GM04504 (cell line): ENCODE measurements at places on chromosomes 11 and 22.

- no peak for DNase-seq
Measured at GRCh38 chr11:134503596-134503995, 91.6 kb upstream of the B3GAT1 start.

DNA sequence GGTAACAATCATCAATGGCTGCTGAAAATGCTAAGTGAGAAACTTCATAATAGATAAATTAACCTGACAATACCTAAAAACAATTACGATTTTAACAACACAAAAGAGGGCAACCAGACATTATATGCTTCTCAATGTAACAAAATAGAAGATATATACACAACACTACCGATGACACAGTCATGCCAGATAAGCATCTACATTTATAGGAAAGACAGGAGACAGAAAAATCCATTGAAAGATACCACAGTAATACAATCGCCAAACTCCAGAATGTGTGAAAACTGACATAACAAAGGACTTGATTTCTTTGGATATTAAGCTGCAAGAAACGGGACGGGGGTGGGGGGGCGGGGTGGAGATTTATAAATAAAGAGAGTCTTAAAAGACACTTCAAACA lies 28.3 kb downstream of the USP28 start:
- no peak for DNase-seq

- no peak for DNase-seq
Measured at GRCh38 chr22:40400159-40400558, 29.8 kb downstream of the SGSM3 start.

- no peak for DNase-seq
Measured at GRCh38 chr11:97996762-97997161, 1024.0 kb upstream of the CNTN5 start.

DNA sequence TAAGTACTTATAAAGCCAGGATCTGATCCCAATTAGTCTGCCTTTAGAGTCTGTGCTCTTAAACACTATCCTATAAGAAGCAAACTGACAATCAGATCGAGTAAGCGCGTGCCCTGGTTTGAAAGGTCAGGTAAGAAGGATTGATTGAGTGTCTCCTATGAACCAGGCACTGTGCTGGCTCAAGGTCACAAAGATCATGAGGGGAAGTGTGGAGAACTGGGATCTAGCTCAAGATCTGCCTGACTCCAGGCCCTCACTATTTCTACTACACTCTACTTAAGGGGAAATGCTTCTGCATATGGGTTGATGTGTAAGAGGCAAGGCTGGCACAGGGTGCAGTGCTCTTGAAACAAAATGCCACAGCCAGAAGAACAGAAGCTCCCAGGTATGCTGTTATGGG lies 77.0 kb downstream of the ME3 start:
- DNase-seq, result no peak

DNA sequence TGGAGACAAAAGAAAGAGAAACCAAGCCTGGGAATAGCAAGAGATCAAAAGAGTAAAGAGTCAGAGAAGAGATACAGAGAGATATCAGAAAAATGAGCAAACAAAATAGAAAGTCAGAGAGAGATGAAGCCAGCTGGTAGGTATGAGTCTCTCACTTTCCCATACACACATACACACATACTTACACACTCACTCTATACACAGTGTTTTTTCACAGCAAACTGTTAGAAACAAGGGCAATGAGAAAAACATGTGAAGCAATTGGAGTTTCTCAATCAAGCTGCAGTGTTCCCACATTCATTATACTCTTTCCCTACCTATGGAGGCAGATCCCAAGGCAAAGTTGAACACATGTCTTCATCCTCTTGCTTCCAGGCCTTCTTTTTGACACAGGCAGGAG lies 2.6 kb upstream of the NLRP10 start:
- DNase-seq, result no peak

- DNase-seq, result no peak
Measured at GRCh38 chr11:44203270-44204043, 106.5 kb downstream of the ALX4 start.

DNA sequence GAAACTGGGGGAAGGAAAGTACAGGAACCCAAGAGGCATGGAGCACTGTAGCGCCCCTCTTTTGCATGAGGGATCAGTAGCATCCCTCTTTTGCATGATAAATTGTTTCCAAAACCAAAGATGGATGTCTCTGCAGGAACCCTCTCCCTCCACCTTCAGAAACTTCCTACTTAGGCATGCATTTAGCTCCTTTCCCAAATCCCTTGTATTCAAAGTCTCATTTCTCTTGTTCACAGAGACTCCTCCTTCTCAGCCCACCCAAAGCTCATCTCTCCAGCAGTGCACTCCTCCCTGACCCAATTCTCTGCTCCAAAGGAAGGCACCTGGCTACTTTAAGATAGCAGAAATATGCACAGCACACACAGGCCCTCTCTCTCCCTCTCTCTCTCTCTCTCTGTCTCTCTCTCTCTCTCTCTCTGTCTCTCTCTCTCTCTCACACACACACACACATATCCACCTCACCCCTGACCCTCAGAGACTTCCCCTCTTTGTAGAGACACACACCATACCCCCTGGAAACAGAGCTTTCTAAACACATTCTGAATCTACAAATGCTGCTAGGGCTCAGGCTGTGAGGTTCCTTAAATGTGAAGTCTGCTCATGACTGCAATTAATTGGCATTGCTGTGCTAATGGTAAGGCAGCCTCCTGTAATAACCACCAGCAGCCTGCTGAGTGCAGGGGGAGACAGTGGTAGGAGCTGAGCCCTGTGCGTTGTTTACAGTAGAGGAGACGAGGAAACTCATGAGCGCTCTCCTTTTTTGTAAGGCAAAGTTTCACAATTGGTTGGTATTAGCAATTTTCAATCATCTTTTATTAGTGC lies 519.6 kb downstream of the NTM start:
- no peak for DNase-seq

- DNase-seq, result no peak
Measured at GRCh38 chr22:35526333-35526979, 14.2 kb upstream of the RASD2 start.

DNA sequence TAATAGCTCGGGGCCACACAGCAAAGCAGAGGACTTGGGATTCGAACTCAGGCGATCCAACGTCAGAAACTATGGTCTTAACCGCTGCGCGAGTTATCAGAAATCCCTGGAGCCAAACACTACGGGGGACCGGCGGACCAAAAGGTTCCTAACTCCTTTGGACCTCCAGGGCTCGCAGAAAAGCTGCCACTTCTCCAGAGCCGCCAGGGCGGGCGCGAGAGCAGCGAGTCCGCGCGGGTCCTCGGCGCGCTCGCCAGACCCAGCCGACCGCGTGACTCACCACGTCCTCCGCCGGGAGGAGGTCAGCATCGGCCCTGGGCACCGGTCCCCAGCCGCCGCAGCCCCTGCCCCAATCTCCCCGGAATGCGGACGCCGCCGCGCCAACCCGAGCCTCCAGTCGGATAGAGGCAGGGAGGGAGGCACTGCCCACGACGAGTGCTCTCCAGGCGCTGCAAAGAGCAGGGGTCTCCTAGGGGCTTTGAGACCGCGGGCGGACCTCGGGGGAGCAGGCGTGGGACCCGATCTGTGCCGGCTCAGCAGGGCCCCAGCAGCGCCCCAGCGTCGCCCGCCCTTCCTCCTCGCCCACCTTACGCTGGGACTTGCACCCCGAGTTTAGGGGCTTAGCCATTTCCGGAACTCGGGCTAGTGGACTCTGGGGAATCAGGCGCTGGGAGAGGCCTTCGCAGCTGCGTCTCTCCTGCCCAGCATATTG lies 6.2 kb upstream of the ALX4 start:
- no peak for DNase-seq

DNA sequence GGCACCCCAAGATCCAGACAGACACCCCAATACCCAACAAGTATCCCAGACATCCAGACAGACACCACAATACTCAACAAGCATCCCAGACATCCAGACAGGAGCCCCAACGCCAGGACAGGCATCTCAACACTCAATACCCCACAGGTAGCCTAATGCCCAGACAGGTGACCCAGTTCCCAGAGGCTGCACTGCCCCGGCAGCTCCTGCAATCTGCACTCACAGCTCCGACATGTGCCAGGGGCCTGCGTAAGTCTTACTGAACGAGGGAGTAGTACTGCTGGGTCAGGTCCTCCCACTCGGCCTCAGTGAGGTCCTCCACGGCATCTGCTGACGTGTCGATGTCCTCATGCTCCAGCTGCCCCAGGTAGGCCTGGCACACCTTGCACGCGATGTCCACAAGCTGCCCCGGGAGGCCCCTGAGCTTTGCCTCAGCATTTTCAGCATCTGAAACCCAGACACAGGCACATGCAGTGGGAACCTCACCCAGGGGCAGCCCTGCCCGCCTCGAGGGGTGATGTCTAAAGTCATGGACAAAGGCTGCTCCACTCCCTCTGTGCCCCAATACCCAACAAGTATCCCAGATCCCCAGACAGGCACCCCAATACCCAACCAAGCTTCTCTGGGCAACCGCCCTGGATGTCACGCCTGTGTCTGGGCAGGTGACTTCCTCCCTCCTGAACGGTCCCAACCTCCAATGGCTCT lies 16.6 kb downstream of the TTLL8 start:
- no peak for DNase-seq

- peak; percentile 48 for DNase-seq
Measured at GRCh38 chr11:65110354-65110861, 1.3 kb upstream of the TM7SF2 start.

- DNase-seq, result no peak
Measured at GRCh38 chr11:45988921-45989320, 66.5 kb downstream of the LARGE2 start.

DNA sequence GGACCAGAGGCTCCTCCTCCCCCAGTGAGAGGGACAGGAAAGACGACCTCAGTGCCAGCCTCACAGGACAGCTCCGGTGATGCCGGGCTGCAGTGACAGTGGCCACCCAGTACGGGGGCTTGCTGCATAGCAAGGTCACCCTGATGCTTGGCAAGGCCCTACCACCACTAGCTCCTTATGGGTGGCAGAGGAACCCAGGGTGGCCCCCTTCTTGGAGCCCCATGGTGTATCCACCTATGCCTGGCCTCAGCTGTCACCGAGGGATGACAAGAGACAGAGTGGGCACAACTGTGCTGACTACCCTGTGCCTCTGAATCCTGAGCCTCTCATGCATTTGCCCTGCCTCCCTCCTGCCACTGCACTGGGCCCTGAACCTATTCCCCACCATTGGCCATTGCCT lies 809.2 kb downstream of the TBC1D22A start:
- no peak for DNase-seq

DNA sequence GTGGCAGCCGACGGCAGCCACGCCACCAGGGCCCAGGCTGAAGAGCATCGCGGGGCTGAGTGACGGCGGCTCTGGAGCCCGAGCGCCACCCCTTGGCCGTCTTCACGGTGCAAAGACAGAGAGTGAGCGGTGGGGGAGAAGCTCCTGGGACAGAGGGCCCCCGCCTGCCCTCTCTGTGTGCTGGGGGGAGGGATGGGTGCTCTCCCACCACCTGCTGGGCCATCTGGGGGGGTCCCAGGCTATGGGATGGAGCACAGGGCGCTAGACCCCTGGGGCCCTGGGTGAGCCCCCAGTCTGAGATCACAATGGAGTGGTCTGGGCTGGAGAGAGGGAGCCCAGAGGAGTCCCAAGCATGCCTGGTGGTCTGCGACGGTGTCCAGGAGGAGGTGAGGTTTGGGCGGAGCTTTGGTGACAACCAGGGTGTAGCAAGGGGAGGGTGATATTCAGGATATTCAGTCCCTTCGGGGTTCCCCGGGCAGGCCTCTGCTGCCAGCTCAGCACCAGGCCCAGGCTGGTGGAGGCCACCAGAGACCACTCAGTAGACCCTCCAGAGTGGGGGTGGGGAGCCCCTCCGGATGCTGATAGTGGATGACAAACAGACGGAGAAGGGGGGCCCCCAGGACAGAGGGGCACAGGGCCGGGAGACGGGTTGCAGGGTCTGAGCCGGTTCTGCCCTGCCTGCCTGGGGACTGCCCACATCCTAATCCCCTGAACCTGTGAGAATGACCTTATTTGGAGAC lies 78.1 kb upstream of the PRR5 start:
- no peak for DNase-seq

DNA sequence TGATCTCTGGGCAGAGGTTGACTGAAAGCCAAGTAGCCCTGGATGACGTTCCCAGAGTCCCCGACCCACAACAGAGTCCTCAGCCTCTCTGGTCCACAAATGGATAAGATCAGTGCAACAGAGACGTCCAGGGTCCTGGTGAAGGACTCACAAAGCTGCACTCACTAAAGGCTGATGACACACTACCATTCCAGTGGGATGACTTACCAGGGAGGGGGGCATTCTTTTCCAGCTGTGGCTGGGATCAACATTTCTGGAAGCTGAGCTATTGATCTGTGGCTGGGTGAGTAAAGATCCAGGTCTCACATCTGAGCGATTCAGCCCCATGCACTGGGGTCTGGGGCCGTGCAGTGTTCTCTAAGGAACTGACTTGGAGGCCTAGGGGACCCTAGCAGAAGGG lies 296.2 kb downstream of the NTM start:
- DNase-seq, result no peak

DNA sequence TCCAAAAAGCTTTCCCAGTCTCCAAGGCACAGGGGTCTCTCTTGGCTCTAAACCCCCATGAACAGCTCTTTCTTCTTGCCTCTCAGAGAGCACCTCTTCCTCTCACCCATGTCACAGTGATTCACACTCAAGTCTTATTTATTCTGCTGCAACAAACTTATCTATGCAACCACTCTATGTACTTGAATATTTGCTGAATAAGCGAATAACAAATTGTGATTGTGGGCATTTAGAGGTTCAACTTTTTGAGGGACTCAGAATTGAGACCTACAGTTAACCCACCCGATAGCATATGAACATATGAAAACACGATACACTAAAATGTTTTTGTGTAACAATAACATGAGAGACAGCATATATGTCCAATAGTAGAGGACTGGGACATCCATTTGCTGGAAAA lies 137.1 kb upstream of the NARS2 start:
- DNase-seq, result no peak

DNA sequence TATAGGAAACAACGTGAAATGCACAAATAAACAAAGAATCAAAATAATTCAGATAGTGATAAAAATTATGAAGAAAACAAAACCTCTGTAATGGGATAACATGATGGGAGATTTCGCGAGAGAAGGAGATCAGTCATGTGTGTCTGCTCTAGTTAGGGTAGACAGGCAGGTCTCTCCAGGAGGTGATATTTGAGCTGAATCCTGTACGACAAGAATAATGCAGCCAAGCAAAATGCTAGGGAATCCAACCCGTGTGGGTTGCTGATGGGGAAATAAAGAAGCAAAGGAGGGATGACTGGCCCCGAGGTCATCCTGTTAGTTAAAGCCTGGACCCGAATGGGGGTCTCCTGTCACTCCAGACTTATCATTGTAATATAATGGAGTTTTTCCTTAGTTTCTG lies 16.0 kb downstream of the MAML2 start:
- no peak for DNase-seq
